ENCODE measurements at places on chromosomes 5 and 9.

DNA sequence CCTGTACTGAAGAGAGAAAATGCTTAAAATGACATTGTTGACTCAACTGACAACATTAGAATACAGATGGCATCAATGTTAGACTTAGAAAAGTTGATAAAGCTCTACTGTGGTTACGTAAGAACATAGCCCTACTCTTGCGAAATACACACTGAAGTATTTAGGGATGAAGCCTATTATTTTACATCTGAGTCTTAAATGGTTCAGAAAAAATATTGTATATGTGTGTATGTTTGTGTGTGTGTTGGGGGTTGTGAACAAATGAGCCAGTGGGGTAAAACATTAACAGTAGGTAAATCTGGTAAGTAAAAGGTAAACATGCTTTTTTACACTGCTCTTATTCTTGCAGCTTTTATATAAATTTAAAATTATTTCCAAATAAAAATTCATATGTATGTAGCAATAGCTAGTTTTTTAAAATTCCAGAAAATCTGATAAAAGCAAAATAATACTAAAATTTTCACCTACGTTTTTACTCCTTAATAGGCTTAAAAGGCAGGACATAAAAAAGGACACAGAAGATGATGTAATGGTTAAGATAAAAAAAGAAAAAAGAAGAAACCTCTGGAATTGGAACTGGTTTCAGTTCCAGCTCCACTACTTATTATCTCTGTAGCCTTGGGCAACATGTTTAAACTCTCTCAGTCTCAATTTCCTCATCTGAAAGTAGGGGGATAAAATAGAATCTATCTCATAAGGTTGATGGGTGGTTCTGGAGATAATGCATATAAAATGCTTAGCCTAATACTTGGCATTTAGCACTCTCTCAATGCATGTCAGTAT is 44.3 kb downstream of the GARNL3 start:
- no peak for DNase-seq

DNA sequence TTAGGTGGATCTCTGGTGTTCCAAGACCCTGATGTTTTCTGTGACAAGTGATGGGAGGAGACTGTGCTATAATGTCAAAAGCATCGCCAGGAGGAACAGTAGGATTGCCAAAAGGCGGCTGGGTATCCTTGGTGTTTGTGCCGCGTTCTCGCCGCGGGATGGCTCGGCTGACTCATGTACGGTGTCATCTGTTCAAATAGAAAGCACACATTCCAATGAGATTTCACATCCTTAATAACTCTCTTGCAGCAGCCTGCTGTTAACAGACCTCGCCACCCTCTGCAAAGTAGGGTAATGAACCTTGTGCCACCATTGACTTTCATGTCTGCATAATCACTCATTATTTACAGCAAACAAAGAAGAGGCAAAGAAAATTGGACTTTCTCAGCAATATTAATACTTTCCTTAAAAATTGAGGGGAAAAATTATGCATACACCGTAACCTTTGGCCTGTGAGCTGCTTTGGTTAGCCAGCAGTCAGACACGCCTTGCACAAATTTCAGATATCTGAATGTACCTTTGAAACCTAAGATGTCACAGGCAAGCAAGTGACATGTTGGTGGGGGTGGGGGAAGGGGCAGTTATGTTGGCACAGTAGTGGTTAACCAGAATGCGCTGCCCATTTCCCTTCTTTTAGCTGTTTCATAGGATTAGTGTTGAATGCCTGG is 289.4 kb downstream of the EFNA5 start:
- no peak for DNase-seq

DNA sequence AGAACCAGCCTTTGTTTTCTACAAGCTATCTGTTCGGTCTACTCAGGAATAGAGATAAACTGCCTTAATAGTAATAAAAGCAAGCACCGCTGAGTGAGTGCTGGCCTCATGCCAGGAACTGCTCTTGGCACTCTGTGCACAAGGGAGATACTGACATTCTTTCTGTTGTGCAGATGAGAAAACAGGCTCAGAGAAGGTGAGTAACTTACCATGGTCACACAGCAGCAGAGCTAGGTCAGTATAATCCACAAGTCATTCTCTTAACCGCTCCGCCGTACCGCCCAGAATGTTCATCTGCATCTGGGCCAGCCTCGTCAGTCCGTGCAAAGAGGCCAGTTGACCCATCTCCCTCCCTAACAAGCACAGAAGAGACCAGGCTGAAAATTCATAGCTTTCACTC is 27.4 kb downstream of the QRFP start:
- DNase-seq, result no peak

GRCh38 chr5:154709368-154710305 is 45.5 kb upstream of the LARP1 start:
- no peak for DNase-seq

DNA sequence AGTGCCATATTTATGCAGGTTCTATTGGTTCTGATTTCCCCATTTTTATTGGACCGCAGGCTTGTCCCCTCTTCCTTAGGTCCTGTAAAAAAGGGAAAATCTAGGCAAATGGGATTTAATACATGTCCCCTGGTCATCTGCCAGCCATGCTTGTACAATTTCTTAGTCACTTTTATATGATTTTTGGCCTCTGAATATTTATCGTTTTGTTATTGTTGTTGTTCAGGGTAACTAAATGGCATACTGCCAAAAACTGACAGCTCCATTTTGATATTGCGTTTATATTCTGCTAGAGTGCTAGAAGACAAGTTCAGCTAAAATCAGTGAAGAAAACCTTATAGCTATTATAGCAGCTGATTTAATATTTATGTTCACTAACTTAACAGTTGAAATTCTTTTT is 770.2 kb upstream of the FAM174A start:
- no peak for DNase-seq

DNA sequence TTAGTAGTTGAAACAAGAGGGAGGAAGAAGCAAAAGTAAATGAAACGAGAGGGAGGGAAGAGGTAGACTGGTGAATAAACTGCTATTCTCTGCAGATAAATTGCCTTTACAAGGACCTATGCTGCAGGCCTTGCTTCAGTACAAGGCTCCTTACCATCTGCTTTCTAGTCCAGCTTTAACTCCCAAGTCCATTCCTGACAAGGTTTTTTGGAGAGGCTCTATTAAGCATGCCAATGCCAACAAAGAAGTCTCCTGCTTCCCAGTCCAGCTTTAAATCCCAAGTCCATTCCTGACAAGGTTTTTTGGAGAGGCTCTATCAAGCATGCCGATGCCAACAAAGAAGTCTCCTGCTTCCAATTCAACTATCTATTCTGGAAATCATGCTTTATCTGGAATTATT is 244.9 kb downstream of the GABRB2 start:
- DNase-seq, result no peak

GRCh38 chr5:123087173-123088030 is 1.6 kb upstream of the PRDM6 start:
- no peak for DNase-seq

All from epithelial cell of prostate (primary cell).